ENCODE measurements at places on chromosomes 5 and 9.

DNA sequence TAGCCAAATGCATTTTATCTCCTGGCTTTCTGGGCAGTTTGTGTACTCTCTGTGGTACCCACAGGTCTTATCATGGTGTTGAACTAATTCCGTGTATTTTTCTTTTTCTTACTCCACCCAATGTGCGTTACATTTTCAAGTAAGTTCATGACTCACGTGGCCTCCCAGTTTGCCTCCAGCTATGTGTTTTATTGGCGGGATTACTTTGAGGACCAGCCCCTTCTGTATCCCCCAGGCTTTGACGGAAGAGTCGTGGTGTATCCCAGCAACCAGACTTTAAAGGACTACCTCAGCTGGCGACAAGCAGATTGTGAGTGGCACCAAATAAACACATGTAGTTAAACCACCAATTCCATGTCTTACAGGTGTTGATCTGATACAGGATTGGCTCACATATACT lies 3.2 kb downstream of the THG1L start:
- no peak for DNase-seq

DNA sequence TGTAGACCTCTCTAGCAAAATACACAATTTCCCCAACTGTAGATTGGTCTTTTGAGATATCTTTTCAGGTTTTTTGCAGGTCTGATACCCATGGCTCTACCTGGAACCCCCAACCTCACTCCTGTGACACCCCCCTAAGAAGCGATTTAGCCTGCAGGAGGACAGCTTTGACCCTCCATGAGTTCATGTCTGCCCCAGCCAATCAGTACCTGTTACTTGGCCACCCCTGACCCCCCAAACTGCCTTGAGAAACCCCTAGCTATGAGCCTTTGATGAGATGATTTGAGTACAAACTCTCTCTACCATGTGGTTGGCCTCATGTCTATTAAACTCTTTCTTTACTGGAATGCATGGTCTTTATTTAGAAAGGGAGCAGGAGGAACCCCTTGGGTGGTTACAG lies 25.7 kb downstream of the ABO start:
- DNase-seq = no peak

DNA sequence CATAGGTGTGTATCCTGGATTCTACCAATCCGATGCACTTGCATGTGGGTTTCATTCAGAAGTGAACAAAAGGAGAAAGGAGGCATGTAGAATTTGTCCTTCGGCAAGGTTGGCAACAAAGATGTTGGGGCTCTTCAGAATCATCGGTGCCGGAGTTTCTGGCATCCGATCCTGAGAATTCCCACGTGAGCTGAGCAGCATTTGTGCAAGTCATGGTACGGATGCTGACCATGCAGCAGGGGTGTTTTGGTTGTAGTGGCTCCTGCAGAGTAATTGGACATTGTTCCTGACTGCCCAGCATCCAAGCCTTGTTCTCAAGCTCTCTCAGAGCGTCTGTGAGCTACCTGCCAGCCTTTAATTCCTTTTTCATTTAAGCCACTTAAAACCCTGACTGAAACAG lies 19.0 kb upstream of the POC5 start:
- no peak for DNase-seq

GRCh38 chr9:72332351-72332750 lies 32.7 kb downstream of the ZFAND5 start:
- no peak for DNase-seq

GRCh38 chr5:107893642-107894041 lies 222.9 kb upstream of the EFNA5 start:
- no peak for DNase-seq

DNA sequence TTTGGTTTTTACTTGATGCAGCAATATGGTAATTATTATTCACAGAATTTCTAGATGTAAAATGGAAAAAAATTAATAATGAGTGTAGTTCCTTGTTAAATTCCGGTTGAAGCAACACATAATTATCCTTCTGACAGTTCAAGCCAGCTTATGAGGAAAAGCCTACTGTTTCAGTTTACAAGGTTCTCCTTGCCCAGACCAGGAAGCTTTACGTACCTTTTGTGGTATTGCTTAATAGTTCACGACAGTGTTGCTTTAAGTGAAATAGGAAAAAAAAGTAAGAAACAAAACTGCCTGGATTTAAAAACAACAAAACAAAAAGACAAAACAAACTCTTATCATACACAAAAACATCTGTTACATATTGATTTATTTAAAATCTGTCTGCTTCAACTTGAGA lies 547.3 kb upstream of the C9orf72 start:
- DNase-seq = no peak

DNA sequence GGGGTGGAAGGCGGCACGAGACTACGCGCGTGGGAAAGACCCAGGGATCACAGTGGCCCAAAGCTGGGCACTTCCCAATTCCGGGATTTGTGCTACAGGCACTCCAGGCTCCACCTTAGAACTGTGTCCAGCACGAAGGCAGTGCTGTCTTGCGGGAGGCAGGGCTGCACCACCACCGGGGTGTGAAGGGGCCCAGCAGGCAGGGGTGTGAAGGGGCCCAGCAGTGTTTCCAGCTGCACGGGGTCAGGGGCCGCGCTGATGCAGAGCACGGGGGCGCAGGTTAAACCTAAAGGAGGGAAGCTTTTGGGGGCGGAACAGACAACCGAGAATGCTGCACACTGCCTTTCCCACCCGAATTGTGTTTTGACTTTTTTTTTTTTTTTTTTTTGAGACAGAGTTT lies 1.1 kb upstream of the PDCD6 start:
- no peak for DNase-seq

- no peak for DNase-seq
These were observed 540.8 kb downstream of the PRELID2 start for GRCh38 chr5:145294331-145294730.

DNA sequence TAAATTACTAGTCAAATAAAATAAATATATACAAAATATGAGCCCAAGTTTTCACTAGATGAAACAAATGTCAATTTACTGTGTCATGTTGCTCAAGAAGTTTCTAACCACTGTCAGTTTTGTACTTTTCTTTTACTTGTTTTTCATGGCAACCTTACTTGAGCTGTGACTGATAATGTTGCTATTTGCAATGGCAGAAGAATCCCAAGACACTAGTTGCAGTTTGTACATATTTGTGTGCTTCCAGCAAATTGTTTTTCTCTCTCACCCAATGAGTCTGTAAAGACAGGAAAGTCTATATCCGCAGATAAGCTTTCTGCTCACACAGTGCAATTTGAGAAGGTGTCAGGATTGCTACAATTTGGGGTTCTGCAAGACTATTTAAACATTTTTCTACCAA lies 338.6 kb upstream of the PCSK5 start:
- no peak for DNase-seq

DNA sequence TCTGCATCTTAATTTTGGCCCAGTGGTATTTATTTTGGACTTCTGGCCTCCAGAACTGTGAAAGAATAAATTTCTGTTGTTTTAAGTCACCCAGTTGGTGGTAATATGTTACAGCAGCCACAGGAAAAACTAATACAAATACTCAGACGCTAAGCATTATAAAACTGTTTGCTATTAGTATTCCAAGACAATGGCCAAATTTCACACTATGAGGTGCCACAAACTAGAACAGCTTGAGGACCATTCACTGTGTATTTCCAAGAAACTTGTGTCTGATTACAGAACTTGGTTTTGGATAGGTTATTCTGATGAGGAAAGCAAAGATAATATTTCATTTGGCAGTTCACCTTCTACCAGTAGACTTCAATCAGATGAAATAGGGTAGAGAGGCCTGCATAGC lies 16.3 kb upstream of the ISOC1 start:
- DNase-seq = no peak

GRCh38 chr9:127915801-127916719 lies 781 bp downstream of the ST6GALNAC4 start:
- no peak for DNase-seq

GRCh38 chr5:149846021-149846420 lies 98.6 kb downstream of the PDE6A start:
- no peak for DNase-seq

DNA sequence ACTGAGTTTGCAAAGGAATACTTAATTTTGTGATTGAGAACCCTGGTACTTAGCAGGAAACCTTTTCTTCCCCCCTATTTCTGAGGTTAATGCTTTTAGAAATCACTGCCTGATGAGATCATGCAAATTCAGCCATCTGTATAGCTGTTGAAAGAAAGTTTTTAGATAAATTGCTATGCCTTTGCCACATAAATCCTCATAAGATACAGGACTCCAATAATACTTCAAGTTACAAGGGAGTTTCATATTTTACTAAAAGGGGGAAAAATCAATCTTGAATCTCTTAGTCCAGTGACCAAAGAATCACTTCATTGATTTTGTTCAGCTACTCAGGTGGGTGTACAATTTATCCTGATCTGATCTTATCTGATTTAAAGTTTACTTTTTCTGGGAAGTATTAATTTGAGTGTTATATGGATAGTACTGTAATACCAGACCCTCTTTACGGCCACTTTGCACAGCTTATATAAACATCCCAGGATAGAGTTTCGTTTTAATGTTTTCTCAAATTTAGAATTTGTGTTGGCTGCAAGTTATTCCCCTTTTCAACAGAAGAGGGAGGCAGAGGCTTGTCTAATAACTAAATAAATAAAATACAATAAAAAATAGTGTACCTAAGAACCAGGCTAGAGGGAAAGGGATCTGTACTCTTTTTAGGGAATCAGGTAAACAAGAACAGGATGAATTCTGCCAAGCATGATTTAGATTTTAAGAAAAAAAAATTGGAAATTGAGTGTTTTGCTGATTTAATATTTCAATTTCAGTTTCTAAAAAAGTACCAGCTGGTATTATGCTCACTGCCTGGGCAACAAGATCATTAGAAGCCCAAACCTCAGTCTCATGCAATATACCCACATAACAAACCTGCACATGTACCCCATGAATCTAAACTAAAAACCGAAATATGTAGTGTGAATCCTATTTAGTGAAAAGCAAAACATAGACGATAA lies 69.1 kb downstream of the PSAT1 start:
- DNase-seq = no peak

Data from activated T-cell treated with anti-CD3 and anti-CD28 coated beads for 48 hours (primary cell).